Neural progenitor cell (in vitro differentiated cells): ENCODE measurements at places on chromosomes 13 and 19. TPM values are rescaled to one million over a fixed set of nuclear protein-coding genes. Genes with fewer than 3 reads are reported as not detected.

DNA sequence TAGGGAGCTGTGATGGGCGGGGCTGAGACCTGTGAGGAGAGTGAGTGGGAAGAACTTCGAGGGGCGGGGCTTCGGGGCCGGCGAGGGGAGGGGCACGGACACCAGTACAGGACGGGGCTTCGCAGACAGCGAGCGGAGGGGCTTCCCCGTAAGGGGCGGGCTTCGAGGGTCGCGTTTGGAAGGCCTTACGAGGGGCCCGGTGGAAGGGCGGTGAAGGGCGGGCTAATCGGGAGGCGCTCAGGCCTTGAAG, 4.1 kb upstream of the EMP3 start:
- peak; percentile 99 for DNase-seq

Gene HCN2
- 0.06 TPM in 1 of 2 replicates, not detected in the other for total RNA-seq

Gene CACNA1A
- 16.5 and 22.5 TPM in 2 replicates for total RNA-seq

DNA sequence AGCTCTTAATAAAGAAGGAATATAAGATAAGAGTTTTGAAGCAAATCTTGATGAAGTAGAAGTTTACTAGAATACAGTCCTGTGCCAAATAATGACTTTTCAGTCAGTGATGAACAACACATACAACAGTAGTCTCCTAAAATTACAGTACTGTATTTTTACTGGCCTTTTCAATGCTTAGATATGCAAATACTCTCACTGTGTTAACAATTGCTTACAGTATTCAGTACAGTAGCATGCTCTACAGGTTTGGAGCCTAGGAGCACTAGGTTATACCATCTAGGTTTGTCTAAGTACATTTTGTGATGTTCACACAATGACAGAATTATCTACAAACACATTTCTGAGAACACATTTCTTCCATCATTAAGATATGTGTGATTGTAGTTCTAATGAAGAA, 316.7 kb upstream of the KLHL1 start:
- DNase-seq: no peak

DNA sequence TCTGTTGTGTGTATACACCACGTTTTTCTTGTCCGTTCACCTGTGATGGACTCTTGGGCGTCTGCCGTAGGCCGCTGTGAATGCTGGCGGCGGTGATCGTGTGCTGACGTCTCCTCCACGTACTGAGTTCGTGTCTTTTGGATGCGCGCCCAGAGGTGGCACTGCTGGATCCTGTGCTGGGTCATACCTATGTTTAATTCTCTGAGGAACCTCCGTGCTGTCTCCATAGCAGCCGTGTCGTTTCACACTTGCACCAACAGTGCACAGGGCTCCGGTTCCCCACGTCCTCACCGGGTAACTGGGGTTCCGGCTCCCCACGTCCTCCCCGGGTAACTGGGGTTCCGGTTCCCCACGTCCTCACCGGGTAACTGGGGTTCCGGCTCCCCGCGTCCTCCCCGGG, 56.2 kb downstream of the ATP11A start:
- no peak for DNase-seq

DNA sequence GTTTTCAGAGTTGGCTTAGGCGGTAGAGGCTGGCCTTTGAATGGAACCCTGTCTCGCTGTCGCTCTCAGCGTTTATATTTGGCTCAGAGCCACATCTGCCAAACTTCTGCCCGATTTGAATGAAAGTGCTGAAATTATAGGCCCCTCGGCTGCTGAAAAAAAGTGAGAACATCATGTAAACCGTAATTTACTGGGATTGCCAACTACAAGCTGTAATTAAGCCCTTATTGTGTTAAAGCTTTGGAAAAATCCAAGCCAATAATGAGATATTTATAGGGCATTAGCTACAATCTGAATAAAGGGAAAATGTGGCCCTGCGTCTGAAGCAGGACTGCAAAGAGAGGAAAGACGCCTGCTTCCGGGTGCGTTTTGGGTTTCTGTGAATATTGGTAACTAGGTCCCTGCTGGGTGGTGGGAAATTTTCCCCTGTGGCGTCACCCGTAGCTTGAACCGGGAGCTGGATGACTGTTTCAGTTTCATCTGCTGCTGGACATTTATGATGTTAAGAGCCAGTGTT, 9.9 kb downstream of the DNM2 start:
- no peak for DNase-seq

DNA sequence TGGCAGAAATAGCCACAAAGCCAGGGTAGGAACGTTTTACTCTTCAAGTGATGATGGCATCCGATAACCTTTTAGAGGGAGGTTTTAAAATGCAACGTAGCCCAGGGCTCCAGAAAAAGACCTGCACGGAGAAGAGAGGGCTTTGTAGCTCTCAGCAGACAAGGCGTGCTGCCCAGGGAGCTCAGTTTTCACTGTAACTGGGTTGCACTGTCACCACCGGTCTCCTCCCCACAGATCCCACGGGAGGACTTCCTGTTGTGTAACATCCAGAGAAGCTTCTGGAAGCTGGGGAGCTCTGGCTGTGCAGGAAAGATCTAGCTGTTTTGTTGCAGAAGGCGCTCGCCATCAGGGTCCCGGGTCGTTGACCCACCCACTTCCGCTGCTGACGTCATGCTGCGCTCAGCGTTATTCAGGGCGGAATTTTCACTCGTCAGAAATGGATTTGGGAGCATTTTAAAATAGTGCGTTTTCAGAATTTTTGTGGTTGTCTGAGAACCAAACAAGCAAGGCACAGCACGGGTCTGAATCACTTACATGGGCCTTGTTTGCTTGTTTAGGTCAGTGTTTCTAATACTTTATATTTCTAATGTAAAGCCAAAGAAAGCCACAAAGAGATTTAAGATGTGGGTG, 50.8 kb downstream of the ATP11A start:
- DNase-seq: no peak

DNA sequence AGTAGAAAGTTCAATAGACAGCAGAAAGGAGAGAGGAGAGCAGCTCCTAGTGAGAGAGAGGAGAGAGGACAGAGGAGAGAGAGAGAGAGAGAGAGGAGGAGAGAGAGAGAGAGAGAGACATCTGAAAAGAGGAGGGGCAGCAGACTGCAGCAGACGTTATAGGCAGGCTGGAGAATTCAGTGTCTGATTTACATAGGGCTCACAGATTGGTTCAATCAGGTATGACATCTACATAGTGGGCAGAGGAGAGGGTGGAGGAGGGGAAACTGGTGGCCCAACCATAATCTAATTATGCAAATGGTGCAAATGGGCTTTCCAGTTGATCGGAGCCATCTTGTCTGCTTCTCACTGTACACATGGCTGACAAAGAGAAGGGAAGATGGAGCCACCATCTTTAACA, 221.3 kb upstream of the TRPC4 start:
- DNase-seq: peak; percentile 58

- DNase-seq: no peak
Measured at GRCh38 chr13:94028234-94028633, 451.2 kb downstream of the DCT start.

DNA sequence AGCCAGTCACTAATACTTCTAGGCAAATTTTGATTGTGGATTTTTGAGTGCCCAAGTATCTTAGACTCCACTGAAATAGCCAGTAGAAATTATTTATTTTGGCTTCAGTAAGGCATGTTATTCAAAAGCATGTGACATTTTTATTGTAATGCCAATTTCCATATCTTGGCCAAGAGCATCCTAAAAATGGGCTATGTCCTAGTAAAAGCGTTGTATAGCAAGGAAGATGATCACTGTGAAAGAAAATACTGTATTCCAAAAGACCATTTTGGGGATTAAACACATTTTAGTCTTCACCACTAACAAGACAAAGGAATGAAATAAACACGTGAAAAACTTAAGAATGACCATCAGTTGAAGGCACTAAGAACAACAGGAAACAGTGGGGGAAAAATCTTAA, 149.1 kb downstream of the NUFIP1 start:
- DNase-seq: no peak

GRCh38 chr13:36858290-36858689, 39.3 kb downstream of the RFXAP start:
- peak; percentile 73 for DNase-seq

DNA sequence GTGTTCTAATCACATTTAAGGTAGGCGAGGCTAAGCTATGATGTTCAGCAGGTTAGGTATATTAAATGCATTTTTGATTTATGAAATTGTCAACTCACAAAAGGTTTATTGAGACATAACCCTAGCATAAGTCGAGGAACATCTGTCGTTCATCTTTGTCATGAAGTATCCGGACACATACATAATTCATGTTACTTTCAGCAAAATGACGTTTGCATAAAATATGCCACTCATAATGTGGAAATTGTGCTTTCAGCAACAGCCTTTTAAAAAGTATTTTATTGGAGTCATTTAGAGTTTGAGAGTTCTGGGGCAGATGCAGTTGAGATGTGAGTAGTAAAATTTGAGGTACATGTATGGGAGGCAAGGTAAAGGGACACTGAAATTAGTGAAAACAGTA, 66.4 kb downstream of the NAA16 start:
- DNase-seq: no peak

- no peak for DNase-seq
Measured at GRCh38 chr13:56396318-56396717, 744.4 kb upstream of the PRR20A start.

Gene OR7A5
- total RNA-seq: not detected in 2 replicates

Gene LILRB2
- total RNA-seq: not detected in 2 replicates

DNA sequence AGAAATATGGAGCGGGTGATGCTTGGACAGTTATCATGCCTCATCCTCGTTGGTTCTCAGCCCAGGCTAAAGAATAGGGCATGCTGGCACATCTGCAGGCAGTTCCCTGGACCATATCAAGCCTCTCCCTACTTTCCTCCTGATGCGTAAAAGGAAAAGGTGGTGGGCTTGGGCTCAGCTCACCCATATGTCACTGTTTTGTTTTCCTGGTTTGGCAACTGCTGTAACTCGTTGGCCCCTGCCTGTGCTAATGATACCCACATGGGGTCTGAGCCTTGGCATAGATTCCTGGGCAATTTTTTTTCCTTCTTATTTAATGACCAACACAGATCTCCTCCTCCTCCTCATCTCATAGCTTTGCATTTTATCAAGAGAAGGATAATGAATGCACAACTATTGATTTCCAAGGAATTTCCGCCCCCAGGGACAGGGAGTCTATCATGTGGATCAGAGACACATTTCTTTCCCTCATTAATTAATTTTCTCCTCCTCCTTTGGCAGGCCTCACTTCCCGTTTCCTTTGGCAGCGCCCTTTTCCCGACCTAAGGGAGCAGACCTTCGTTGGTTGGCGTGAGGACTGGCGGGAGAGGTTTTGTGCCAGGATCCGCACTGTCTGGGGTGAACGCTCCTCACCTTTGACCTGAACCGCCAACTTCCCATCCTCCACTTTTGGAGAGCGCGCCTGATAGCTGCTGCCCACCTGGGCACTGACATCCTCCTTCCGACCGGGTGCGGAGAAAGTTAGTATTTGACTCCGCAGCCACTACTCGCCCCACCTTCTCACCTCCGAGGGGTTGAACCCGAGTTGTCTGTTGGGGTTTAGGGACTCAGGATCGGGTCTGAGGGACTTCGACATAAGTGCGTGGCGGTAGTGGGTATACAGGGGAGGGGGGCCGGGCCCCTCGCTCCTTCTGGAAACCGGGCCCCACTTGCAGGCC, 3.4 kb upstream of the POU4F1 start:
- DNase-seq: peak; percentile 29

- DNase-seq: peak; percentile 46
Measured at GRCh38 chr19:29308977-29309590, 96.1 kb upstream of the UQCRFS1 start.

GRCh38 chr13:50077431-50077830, 62.2 kb downstream of the KCNRG start:
- no peak for DNase-seq

- DNase-seq: no peak
Measured at GRCh38 chr13:97429681-97430081, 4.3 kb upstream of the RAP2A start.

GRCh38 chr19:14375055-14375581, 6.1 kb upstream of the ADGRE5 start:
- no peak for DNase-seq

- DNase-seq: no peak
Measured at GRCh38 chr19:43581467-43581866, 5.9 kb downstream of the PINLYP start.

DNA sequence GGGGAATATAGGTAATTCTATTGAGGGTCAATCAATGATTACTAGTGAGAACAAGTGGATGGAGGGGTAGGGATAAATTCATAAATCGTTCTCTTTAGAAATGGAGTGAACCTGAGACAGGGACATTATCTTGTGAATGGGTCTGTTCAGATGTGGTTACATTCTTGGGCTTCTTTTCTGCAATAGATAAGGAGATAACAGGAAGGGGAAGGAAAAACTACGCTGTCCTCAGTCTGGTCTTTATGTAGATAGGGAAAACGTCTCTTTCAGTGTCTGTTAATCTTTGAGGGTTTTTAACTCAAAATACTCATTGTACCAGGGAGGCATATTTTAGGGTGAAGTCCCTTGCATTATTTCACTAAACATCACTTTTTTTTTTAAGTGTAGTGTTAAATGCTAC, 266.7 kb upstream of the MAB21L1 start:
- no peak for DNase-seq

DNA sequence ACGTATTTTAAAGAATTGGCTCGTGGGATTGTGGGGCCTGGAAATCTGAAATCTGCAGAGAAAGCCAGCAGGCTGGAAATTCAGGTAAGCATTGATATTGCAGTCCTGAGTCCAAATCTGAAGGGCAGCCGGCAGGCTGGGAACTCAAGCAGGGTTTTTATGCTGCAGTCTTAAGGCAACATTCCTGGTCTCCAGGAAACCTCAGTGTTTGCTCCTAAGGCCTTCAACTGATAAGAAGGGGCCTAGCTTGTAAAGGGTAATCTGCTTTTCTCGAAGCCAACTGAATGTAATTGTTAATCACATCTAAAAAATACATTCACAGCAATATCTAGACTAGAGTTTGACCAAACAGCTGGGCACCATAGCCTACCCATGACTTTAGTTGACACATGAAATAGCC, 154.4 kb downstream of the EFNB2 start:
- DNase-seq: peak; percentile 66

Gene NALCN
- 0.53 and 1.1 TPM in 2 replicates for total RNA-seq

- no peak for DNase-seq
Measured at GRCh38 chr19:29517946-29518345, 7.8 kb upstream of the VSTM2B start.

GRCh38 chr19:18696023-18696422, 12.5 kb downstream of the CRTC1 start:
- DNase-seq: no peak

Gene WDR87
- total RNA-seq: not detected in 2 replicates

- peak; percentile 14 for DNase-seq
Measured at GRCh38 chr13:30052120-30052519, 201.7 kb upstream of the UBL3 start.

DNA sequence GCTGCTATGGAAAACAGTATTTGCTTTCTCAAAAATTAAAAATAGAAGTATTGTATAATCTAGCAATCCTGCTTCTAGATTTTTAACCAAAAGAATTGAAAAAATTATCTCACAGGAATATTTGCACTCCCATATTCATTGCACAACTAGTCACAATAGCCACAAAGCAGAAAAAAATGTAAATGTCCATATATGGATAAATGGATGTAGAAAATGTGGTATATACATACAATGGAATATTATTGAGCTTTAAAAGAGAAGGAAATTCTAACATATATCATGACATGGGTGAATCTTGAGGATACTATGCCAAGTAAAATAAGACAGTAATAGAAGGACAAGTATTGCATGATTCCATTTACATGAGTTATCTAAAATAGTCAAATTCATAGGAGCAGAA, 2753.0 kb downstream of the PCDH9 start:
- DNase-seq: no peak

Gene SLC7A9
- total RNA-seq: not detected in 2 replicates

Gene KLK12
- total RNA-seq: not detected in 2 replicates

- DNase-seq: no peak
Measured at GRCh38 chr13:47144782-47145181, 247.9 kb upstream of the HTR2A start.

- no peak for DNase-seq
Measured at GRCh38 chr13:20684546-20684945, 19.0 kb upstream of the IL17D start.

GRCh38 chr13:112931028-112931934, 37.7 kb upstream of the MCF2L start:
- DNase-seq: peak; percentile 73
